ENCODE measurements at places on chromosomes 12 and 14. TPM values are rescaled to one million over a fixed set of nuclear protein-coding genes. Genes with fewer than 3 reads are reported as not detected.

Gene BDKRB2
- 12.1 TPM for polyA plus RNA-seq

Gene TAS2R14
- polyA plus RNA-seq: 0.94 TPM

Gene RIN3
- polyA plus RNA-seq: 17.6 TPM

- DNase-seq: no peak
Measured at GRCh38 chr12:65725376-65725775, 98.9 kb upstream of the HMGA2 start.

DNA sequence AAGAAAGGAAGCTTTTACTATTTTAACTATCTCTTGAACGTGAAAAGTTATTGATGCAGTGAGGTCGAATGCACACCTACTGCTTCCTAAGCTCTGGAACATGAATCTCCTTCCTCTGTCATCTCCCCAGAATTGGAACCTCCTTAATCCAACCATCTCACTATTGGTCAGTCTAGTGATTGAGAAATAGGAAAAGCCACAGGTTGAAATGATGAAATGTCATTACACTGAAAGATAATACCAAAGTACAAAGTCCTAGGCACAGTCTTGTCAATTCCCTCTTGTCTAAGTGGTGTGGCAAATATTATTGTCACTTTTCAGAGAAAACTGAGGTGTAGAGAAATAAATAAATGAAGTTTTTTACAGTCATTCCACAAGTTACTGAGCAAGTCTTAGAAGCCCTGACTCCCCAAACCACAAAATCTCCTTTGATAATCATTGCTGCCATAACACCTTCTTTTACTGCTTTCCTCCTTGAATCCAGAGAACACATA lies 19.5 kb upstream of the HIGD1C start:
- DNase-seq: no peak

All from A549 (cell line).